ENCODE measurements at places on chromosomes 1 and 21.

DNA sequence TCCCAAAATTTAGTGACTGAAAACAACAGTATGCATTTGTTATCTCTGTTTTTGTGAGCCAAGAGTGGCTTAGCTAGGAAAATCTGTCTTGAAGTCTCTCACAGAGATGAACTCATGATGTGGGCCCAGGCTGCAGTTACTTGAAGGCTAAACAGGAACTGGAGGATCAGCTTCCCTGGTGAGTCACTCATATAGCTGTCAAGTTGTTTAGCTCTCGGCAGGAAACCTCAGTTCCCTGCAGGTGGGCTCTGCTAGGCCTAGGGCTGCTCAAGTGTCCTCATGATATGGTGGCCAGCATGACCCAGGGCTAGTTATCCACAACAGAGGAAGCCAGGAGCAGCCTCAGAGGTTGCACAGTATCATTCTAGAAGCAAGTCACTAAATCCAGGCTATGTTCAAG is 30.2 kb upstream of the DDX59 start:
- DNase-seq = no peak

DNA sequence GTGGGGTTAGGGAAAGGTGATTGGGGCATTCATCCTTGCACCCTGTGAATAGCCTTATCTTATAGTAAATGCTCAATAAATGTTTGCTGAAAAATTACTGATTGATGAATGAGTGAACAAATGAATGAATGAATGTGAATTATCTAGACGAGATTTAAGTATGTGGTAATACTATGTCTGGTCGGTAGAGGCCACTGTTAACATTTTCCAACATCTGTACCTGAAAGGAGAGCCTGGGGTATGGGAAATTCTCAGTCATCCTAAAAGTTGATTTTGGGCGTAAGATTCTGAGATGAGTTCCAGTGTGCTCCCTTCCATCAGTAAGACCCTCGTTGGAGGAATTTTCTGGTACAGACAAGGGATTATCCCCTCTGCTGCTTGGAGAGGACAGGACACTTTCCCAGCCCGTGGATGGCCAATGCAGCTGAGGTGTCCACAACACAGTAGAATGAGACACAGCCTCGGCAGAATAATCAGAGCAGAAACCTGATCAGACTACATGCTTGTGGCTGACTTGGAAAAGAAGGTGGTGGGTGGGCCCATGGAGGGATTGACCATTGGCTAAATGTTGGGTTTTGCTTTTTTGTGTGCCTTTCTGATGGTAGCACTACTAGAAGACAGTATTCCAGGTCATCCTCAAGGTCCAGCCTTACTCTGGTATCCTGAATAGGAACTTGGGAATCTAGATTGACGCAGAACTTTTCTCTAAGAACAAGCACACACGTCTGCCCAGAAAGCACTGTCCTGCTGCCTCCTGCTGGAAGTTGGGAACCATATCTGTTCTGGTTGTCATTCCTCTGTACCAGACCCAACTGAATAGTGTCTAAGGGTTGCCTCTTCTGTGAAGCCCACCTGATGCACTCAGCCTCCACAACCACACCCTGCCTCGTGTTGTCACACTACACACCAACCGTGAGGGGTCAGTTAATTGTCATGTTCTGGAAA is 262.0 kb downstream of the TNR start:
- peak; percentile 14 for DNase-seq

- DNase-seq = no peak
Observed at GRCh38 chr1:218742467-218743262, 397.5 kb downstream of the TGFB2 start.

GRCh38 chr21:30057108-30057507 is 109.5 kb downstream of the CLDN17 start:
- DNase-seq = no peak

DNA sequence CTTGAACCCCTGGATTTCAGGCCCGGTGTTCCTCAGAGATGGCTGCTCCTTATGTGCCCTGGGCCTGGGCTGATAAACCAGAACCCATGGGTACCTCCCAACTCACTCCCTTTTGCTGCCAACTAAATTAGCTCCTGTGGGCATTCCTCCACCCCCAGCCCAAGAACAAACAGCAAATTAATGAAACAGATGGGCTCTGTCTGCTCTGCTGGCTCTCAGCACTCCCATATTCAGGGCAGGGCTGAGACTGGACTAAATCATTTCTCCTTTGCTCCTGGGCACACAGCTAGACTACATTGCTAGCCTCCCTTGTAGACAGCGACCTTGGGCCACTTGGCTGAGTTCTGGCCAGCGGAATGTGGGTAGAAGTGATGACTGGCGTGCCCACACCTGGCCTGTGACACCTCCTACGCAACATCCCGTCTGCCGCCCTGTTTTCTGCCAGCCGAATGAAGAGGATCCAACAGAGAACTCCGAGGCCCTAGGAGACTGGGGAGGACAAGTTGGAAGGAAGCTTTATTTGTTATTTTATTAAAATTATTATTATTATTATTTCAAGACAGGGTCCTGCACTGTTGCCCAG is 101.9 kb upstream of the DISP3 start:
- DNase-seq = no peak

GRCh38 chr1:9724706-9725476 is 73.4 kb downstream of the PIK3CD start:
- DNase-seq = peak; percentile 62

DNA sequence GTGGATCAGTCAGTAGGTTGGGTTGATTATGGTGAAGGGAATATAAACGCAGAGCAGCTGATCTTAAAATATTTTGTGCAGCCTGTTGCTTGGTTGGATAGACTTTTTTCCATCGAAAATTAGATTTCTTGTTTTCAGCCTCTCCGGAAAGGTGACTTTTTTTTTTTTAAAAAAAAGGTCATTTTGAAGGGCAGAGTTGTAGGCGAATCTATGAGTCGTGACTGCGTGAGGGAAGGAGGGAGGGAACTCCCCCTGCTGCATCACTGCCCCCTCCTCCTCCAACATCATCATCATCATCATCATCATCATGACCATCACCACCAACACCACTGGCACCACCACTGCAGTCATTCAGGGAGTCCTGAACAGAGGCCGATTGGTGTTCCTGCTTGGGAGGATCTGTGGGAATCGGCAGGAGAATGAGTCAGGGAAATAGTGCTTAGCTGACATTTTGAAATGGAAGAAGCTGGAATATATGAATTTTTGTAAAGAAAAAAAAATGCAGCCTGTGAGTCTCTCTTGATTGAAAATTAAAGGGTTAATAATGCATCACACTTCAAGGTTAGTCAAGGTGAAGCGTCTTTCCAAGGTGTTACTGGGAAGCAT is 1.2 kb downstream of the ATP1B1 start:
- no peak for DNase-seq

DNA sequence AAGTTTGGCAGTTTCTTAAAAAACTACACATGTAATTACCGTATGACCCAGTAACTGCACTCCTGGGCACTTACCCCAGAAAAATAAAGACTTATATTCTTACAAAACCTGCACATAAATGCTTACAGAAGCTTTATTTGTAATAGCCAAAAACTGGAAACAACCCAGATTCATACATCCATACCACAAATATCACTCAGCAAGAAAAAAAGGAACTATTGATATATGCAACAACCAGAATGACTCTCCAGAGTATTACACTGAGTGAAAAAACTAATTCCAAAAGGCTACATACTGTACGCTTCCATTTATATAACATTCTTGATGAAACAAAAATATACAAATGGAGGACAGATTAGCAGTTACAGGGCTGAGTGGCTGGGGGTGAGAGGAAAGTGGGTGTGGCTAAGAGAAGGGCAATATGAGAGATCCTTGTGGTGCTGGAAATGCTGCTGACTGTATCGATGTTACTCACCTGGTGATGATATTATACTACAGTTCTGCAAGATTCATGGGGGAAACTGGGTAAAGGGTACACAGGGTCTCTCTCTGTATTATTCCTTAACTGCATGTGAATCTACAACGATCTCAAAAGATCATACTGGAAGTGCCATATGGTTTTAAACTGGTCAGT is 96.0 kb upstream of the GNG4 start:
- DNase-seq = no peak

- DNase-seq = no peak
Observed at GRCh38 chr1:33322870-33323585, 2.1 kb upstream of the A3GALT2 start.

Data from memory B cell (primary cell).